Fibroblast of villous mesenchyme (primary cell): ENCODE measurements at places on chromosomes 1 and 21. TPM values are rescaled to one million over a fixed set of nuclear protein-coding genes. Genes with fewer than 3 reads are reported as not detected.

- no peak for DNase-seq
Observed at GRCh38 chr1:44802306-44803061, 2.3 kb downstream of the PLK3 start.

The ABCA4 gene
- total RNA-seq = 0.43 and 0.64 TPM in 2 replicates

- no peak for DNase-seq
Observed at GRCh38 chr1:22830757-22831340, 120.2 kb downstream of the EPHB2 start.

- no peak for DNase-seq
Observed at GRCh38 chr1:222772996-222773379, 36.0 kb downstream of the FAM177B start.

- peak; percentile 12 for DNase-seq
Observed at GRCh38 chr1:55632906-55633305, 417.7 kb upstream of the USP24 start.

DNA sequence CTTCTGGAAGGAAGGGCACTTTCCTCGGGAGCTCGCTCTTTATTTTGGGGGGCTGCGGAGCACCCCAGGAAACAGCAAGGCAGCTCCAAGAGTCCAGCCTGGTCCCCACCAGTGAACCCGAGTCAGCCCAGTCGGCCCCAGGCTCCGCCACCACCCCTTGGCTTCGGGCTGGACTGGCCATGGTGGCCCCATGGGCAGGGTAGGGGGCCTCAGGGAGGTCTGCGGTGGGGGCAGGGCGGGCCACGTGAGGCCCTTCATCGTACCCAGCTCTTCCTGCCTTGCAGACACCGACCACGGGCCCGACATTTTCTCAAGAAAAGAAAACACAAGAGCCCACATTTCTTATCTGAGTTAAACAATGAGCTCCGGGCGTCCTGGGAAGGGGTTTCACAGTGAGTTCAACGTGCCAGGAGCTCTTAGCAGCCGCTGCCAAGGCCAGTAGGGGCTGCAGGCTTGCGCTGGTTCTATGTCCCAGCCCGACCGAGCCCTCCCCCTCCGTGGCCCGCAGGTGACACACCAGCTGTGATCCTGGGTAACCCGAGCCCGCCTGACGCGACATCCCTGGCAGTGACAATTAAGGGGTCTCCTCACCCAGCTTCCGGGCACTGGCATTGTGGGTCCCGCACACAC is 66.2 kb downstream of the PRDM16 start:
- no peak for DNase-seq

GRCh38 chr1:171110621-171111326 is 20.1 kb downstream of the FMO3 start:
- DNase-seq = peak; percentile 59

DNA sequence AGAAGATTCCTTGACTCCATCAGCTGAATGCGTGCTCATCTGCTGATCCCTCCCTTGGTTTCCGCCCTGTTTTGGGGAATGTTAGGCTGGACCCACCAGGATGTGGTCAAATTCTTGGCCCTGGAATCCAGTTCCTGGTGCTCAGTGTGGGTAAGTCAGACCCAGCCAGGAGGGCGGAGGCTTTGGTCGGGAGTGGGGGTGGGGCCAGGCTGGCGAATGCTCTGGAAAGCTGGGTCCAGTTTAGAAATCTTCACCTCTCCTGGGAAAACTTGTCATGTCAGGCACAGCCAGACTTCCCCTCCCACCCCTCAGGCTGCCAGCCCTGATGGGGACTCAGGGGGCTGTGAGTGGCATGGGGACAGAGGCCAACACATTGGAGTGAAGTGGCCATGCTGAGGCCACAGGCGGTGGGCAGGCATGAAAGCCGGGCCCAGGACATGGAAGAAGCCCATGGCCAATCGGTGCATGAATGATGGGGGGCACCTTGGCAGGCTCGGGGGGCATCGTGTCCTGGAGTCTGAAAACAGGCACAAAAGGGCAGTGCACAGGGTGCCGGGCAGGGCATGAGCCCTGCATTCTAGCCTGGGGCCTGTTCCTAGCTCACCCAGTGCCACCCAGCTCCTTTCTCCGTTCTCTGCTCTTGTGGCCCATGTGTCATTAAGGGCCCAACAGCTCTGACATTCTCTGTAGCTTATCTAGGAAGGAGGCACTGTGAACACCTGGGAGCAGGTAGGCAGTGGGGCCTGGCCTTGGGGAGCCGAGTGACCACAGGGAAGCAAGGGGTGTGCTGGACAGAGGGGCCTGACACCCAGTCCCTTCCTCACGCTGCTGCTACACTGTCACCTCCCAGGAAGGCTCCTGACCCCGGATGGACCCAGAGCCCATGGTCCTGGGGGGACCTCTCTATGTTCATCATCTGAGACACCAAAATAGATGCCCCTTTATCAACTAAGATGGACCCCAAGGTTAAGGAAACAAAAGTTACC is 14.6 kb upstream of the PADI1 start:
- DNase-seq = peak; percentile 97

The CNKSR1 gene
- 0.32 TPM in 1 of 2 replicates, not detected in the other for total RNA-seq

- no peak for DNase-seq
Observed at GRCh38 chr1:230393722-230394121, 32.4 kb downstream of the PGBD5 start.

GRCh38 chr1:175514387-175514953 is 228.9 kb downstream of the TNR start:
- peak; percentile 79 for DNase-seq

GRCh38 chr1:200520735-200521134 is 99.8 kb downstream of the KIF14 start:
- DNase-seq = no peak

- no peak for DNase-seq
Observed at GRCh38 chr1:182601913-182602312, 2.3 kb downstream of the RGS16 start.

The RORC gene
- total RNA-seq = under 0.01 TPM in 1 of 2 replicates, not detected in the other

- peak; percentile 44 for DNase-seq
Observed at GRCh38 chr1:53293123-53293522, 34.7 kb downstream of the LRP8 start.

GRCh38 chr1:196115646-196116045 is 492.6 kb downstream of the KCNT2 start:
- DNase-seq = no peak
